ENCODE measurements at places on chromosomes 1 and 21.

DNA sequence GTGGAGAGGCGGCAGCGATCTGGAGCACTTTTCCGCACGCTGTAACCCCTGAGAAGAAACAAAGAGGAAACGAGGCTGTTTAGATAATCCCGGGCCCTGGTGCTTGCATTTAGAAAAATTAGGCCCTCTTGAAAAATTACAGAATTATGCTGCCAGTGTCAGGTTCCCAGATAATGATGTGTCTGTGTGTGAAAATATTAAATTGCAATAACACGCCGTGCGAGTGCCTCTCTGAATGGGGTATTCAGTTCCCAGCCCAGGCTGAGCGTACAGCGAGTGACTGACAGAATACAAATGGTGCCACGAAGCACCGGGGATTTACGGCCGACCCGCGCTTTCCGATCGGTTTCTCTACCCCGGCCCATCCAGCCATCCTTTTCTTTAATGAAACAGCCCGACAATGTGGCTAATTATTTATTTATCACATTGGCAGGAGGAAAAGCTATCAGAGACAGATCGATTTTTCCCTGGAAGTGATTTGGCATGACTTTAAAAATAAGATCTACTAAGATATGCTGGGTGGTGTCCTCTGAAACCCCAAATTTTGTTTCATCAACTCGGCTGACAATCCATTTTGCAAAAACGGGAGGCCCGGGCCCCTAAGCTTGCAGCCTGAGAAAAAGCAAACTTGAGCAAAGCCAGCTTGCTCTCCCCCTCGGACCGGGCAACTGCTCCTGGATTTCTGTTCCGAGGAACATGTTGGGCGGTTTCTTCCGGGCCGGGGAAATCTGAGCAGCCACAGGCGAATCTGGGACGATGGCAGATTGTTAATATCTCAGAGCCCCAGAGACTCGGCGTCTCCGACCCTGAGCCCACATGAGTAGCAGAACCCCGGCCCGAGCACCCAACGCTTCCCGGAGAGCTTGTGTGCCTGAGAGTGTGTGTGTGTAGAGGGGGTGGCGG, 11.3 kb downstream of the PRDM16 start:
- DNase-seq: no peak

GRCh38 chr1:60581455-60582220, 500.7 kb upstream of the NFIA start:
- DNase-seq: no peak

DNA sequence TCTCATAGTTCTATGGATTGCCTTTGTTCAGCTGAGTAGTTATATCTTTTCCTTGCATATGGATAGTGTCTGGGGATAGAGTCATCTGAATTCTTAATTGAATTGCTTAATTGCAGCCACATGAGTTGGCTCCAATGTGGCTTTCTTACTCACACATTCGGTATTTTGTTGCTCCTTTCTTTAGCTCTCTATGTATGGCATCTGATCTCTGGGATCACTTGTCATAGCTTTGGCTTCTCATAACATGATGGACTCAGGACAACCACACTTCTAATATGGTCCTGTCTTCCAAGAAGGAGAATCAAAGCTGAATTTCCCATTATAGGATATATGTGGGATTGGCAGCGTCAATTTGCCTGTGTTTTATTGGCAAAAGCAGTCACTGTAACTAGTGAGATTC, 716.2 kb downstream of the NCAM2 start:
- DNase-seq: no peak

DNA sequence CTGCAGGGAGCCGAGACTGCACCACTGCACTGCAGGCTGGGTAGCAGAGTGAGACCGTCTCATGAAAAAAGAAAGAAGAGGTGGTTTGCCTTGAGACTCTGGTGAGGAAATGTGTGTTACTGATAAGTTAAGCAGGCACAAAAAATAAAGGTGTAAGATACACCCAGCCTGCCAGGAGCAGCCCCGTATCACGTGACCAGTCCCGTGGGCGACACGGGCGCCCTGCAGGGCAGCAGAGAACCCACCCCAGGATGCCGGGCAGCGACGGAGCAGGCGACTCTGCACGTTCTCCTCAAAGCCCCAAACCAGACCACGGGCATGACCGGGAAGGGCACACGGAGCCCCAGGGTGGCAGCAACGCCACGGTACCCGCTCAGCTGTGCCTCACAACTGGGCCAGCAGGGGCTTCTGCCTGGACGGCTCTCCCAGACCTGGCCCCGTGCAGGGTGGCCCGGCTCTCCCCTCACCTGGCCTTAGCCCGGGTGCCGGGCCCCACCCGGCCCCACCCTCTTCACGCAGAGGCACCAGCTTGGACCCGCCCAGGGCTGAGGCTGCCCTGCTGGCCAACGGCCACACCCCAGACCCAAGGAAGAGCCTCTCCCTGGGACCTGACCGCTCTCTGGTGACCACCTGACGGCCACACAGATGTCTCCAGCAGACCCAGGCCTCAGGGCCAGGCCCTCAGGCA, 8.1 kb upstream of the TNFRSF4 start:
- DNase-seq: no peak

DNA sequence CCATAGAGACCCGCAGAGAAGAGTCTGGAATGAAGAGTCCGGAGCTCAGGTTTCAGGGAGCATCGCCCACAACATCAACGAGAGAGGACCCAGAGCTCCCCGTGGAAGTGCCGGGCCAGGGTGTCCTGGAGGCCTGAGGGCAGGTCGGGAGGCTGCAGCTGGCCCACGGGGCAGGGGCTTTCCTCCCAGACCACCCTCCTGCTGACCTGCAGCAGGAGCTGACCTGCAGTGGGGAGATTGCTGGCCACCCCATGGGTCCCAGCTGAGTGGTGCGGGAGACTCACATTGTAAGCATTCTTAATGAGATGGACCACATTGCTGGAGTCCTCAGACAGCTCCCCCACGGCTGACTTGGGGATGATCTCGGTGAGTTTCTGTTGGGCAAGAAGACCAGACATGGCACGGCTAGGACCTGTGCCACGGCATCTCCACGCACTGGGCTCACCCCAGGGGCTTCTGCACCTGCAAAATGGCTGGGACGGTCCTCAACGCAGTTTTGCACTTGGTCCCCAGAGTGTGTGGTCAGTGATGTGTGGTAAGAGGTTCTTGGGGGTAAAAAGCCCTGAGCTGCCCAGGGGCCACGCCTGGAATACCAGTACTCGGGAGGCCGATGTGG, 21.3 kb upstream of the PTTG1IP start:
- DNase-seq: no peak

DNA sequence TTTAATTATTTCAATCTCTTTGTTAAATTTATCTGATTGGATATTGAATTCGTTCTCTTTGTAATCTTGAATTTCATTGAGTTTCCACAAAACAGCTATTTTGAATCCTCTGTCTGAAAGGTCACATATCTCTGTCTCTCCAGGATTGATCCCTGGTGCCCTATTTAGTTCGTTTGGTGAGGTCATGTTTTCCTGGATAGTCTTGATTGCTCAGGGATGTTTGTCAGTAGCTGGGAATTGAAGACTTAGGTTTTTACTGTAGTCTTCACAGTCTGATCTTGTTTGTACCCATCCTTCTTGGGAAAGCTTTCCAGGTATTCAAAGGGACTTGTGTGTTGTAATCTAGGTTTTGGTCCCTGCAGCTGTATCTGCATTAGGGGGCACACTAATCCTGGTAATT, 6.8 kb upstream of the MTARC2 start:
- DNase-seq: no peak

DNA sequence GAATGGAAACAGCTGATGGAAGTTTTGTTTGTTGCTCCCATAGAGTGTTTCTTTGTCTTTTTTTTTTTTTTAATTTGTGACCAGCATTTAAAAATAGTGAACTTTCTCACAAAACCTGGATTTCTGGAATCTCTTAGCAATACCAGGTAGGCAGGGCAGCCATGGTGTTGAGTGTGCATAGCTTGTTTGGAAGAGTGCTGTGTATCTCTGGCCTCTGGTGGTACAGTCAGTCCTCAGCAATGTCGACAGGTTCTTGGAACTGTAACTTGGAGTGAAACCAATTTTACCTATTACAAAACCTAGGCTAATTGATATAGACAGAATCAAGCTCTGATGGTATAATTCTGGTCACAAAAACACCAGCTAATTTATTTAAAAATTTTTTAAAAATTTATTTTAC, 6.7 kb downstream of the AADACL3 start:
- DNase-seq: no peak

Data from mammary epithelial cell (primary cell).